Hematopoietic multipotent progenitor cell treated with erythropoietin and hydrocortisone succinate and interleukin-3 and kit ligand, for 15 days (in vitro differentiated cells): ENCODE measurements at places on chromosomes 11 and 22.

- DNase-seq = no peak
Observed at GRCh38 chr11:64268025-64268892, 16.2 kb downstream of the BAD start.

- no peak for DNase-seq
Observed at GRCh38 chr11:126359431-126360048, 4.1 kb downstream of the ST3GAL4 start.

- no peak for DNase-seq
Observed at GRCh38 chr22:19495562-19496323, 16.0 kb downstream of the CDC45 start.

- DNase-seq = no peak
Observed at GRCh38 chr11:126891556-126892217, 108.9 kb downstream of the KIRREL3 start.

- DNase-seq = peak; percentile 41
Observed at GRCh38 chr22:37806409-37807333, 1.1 kb upstream of the GCAT start.

GRCh38 chr11:103903621-103904323, 132.7 kb upstream of the DDI1 start:
- no peak for DNase-seq

DNA sequence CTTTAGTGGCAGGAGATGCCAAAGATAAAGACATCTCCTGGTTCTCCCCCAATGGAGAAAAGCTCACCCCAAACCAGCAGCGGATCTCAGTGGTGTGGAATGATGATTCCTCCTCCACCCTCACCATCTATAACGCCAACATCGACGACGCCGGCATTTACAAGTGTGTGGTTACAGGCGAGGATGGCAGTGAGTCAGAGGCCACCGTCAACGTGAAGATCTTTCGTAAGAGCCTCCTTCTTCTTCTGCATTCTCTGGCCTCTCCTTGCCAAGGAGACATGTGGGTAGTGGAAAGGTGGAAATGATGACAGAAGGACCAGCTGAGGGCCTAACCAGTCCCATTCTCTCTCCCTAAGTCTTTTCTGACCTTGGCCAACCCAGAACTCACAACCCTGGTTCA, 110.1 kb upstream of the TTC12 start:
- no peak for DNase-seq

DNA sequence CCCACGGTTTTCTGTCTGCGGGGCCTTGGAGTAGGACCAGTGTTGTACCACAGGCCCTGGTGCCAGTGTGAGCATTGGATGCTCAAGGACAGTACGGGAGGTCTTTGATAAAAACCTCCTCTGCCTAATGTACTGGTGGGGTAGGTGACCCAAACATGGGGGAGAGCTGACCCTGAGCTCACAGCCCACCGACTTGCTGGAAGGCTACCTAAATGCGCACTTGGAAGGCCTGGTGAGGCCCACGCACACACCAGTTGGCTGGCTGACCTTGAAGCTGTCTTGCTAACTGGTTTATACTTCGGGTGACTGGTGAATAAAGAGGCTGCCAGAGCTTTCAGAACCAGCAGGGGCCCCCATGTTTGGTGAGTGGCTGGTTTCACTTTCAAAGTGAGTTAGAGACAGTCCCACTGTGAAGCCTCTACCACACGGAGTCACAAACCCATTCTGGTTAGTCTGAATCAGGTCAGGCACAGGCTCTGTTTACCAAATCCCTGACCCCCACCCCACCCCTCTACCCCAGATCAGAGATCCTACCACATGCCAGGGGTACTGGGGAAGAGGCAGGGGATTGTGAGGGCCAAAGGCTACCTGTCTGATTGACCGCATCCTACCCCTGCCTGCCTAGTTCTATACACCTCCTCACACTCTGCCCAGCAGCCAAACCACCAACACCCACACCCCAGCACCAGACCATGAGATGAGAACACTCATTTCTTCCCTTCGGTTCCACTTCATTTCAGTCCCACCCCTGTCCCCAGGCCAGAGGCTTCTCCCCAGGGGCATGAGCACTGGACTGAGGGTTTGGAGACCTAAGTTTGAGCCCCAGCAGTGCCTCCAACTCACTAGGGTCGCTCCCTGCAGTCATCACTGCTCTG, 12.7 kb upstream of the IL2RB start:
- no peak for DNase-seq

- peak; percentile 90 for DNase-seq
Observed at GRCh38 chr11:62880803-62881578, at the start of gene SLC3A2. Gene SLC3A2 (plus strand): TSS chr11:62880896. CDS start chr11:62881024, 128 bp downstream.

DNA sequence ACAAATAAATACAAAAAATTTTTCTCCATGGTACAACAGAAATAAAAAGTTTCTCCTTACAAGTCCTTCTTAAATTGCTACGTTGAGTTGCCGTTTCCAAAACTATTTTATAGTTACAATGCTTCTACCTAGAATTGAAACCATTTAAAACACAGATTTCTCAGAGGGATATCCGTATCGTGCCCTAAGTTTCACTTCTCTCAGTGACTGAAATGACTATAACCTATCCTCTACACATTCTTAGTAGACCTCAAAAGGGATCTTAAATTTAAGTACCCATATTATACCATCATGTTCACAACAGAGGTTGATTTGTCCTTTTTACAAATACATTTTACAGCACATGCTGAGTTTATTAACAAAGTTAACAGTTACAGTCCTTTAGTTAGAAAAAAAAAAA, 44.1 kb downstream of the USP28 start:
- no peak for DNase-seq
